ENCODE measurements at places on chromosomes 1 and 21. TPM values are rescaled to one million over a fixed set of nuclear protein-coding genes. Genes with fewer than 3 reads are reported as not detected.

Gene SIM2
- total RNA-seq = 4.8 TPM

Gene DENND2C
- total RNA-seq = 0.62 TPM

Gene ASCL5
- total RNA-seq = 0.11 TPM

Gene TIMM17A
- 90.4 TPM for total RNA-seq

Gene S100A10
- total RNA-seq = 2,535 TPM

Gene SPATA45
- total RNA-seq = 0.42 TPM

Gene RNU1-1
- total RNA-seq = not detected

Gene ACTL8
- 1.7 TPM for total RNA-seq

Gene SPRR2B
- not detected for total RNA-seq

Gene PCSK9
- 2.3 TPM for total RNA-seq

Gene TXNIP
- total RNA-seq = 0.51 TPM

Gene LDLRAD2
- total RNA-seq = 0.02 TPM

Gene TGFB2
- 11.2 TPM for total RNA-seq

Gene EPS8L3
- 0.43 TPM for total RNA-seq

Gene OPTC
- not detected for total RNA-seq

Gene CSDE1
- 148 TPM for total RNA-seq

Gene KAZN
- total RNA-seq = 4.7 TPM

Gene LRRIQ3
- total RNA-seq = 0.58 TPM

Gene AGMAT
- 7.8 TPM for total RNA-seq

Data from A549 treated with dexamethasone at 1 μM for 4 hours (cell line).